RWPE2 (cell line): ENCODE measurements at places on chromosomes 3 and 15.

DNA sequence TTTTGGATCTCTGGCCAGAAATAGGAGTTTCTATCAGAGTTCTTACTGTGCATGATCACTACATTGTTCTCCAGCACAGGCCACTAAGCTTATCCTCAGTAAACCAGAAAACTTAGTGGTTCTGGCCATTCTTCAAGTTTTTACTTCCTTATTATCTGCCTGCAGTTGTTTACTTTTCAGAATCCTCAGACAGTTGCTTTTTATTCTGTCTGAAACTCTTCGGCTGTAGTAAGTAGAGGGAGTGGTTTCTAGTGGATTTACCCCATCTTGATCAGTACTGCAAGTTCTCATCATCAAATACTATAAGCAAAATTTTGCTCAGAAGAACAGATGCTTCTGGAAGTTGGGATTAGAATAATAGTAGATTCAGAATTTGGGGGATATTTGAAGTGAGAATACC lies 193.0 kb upstream of the RARB start:
- no peak for DNase-seq

DNA sequence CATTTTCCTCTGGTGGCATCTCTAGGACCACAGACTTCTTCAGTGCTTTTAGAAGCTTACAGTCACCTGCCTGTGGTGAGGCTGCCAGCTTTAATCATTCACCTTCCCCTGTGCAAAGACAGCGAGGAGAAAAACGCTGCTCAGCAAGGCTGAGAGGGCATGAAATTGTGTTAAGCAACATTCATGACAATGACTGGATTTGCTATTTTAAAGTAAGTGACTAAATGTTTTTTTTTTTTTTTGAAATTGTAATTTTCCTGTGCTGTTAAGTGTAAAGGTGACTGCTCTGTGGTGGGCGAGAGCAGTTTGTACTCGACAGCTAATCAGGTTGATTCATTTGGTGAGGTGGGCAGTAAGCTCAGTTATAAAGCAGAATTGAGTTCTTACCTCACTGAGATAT lies 240.4 kb downstream of the NSUN3 start:
- no peak for DNase-seq

- DNase-seq: no peak
Measured at GRCh38 chr3:156291272-156292123, 171.1 kb downstream of the KCNAB1 start.

DNA sequence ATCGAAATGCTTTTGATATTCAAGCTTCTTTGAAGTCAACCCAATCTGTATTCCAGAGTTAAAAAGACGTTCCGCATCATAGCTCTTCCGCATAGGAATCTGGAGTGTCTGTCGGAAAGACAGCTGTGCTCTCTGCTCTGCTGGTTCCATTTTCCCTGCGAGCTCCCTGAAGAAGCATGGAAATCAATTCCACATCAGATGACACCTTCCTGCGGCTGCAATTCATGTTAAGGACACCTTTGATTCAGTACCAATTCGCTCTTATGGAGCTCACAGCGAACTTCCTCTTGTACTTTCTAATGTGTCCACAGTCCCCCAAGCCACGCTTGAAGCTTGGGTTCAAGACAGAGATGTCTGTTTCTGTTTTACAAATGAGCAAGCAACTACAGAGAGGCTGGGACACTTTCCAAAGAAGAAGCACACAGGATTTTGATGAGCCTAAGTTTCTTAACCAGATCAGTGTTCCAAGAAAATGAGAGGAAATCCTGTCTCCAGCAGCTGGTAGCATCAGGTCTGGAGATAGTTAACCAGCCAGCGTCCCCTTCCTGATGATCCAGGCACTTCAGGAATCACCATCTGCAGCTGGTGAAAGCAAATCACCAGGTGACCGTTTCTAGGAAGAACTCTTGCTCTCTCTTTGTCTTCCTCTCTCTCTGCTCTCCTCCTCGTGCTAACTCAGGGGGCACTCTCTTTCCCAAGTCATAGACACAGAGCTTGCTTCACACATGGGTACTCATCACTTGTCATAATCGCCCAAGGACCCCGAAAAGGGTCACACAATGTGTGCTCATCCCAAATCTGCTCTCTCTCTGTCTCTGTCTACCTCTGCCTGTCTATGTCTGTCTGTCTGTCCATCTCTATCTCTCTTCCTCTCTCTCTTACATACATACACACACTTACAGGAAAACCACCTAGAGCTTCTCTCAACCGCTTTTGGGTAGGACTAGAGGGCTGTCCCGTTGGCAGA lies 281.8 kb downstream of the FAM43A start:
- no peak for DNase-seq

DNA sequence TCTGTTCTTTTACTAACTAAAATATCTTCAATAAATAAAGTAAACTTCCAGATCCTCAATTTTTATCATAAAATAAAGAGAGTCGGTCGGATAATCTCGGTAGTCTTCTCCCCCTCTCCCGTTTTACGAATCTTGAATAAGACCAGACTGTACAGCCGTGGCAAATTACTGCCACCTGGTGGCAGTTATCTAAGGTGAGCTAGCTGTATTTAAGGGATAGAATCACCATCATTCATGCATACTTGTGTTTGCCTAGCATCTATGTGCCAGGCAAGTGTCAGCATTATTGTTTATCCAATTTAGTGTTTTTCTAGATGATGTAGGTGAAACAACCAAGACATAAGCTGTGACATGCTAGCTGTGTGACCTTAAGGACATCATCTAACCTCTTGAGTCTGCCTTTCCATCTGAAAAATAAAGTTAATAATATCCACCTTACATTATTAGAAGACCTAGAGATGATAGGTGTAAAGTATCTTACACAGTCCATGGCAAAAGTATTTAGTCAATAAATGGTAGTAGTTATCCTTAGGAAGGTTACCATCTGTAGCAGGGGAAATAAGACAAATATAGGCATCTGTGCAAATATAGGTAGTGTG lies 21.3 kb downstream of the DUT start:
- DNase-seq: no peak

DNA sequence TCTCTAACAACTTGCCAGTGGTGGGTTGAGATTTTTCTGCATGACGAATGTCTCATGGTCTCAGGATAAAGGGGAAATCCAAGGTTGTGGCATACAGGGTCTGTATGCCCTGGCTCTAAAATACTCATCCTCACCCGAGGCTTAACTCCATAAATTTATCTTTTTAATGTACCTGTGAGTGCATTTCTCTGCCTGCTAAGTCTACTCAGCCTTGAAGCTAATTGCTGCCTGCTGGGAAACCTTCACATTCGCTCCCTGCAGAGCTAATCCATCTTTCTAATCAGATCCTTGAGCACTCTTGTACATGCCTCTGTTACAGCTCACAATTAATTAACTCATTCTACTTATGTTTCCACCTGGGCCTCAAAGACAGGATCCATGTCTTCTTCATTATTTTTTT lies 93.8 kb downstream of the CMSS1 start:
- DNase-seq: no peak

DNA sequence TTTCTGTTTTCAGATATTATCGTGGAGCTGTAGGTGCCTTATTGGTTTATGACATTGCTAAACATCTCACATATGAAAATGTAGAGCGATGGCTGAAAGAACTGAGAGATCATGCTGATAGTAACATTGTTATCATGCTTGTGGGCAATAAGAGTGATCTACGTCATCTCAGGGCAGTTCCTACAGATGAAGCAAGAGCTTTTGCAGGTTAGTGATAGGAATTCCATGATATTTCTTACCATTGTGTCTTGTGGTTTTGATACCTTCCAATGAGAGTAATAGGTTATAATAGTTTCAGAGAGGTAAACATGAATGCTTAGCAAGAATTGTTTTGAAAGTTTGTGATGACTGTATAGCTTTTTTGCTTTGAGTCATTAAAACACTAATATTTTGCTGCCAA lies 8.5 kb downstream of the RAB11A start:
- DNase-seq: no peak

DNA sequence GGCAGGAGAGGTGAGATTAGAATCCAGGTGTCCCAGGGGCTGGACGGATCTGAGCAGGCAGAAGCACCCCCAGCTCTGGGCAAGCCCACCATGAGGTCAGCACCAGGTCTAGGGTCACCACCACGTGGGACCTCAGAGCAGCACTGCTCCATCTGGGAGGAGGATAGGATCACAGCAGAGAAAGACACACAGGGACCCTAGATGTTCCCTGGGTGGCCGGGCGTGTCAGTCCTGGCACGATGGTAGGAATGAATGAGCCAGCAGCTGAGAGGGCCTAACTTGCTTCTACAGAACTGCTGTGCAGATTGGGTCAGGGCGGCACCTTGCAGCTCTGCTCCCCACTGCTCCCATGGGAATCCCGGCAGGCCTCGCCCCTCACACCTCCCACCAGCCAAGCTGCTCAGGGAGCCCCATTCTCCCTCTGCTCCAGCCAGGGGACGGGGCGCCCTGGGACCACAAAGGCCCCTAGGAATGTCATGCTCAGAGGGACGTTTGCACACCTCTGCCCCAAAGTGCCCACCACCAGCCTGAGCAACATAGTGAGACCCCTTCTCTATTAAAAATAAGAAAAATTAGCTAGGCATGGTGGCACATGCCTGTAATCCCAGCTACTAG lies 66.3 kb downstream of the ZNF445 start:
- DNase-seq: no peak
